ENCODE measurements at places on chromosomes 12 and 14. TPM values are rescaled to one million over a fixed set of nuclear protein-coding genes. Genes with fewer than 3 reads are reported as not detected.
A peak's percentile ranks its signal among the peaks of the same experiment; 100 is the strongest.

SLC25A21 gene
- 2.9 TPM for total RNA-seq

PLD4 gene
- not detected for total RNA-seq

DNA sequence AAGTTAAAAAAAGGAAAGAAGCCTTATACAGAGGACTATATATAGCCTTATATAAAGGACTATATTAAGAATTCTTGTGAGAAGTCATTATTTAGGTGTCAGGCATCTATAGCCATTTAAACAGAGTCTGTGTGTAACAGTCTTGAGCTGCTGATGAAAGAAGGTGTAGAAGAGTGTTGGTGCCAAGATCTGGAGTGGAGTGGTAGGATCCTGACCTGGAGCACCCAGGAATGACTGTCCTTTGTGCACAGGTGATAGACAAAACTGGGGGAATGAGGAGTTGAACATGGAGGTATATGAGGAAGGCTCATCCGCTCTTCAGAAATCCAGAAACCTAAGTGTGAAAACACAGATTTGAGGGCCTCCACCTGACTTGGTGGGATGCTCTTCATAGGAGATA lies 747.3 kb downstream of the NRXN3 start:
- no peak for DNase-seq

DNA sequence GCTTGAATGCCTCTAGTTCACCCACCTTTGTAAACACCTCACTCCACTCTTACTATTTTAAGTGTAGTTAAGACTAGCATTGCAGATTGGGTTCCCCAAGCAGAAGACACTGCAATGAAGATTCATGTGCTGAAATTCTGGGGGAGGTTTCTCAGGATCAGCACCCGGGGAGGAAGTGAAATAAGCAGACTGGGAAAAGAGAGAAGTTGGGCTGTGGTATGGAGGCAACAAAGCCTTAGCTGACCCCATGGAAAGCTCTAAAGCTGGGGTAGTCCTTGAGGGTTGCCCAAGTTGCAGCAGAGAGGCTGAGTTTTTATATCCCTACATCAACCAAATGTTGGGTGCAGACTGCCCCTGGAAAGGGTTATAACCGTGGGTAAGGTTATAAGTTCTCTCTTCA lies 23.9 kb upstream of the IGF1 start:
- DNase-seq: no peak

- DNase-seq: no peak
These were observed 105.6 kb downstream of the DAAM1 start for GRCh38 chr14:59293935-59294661.

TAS2R10 gene
- not detected for total RNA-seq

DNA sequence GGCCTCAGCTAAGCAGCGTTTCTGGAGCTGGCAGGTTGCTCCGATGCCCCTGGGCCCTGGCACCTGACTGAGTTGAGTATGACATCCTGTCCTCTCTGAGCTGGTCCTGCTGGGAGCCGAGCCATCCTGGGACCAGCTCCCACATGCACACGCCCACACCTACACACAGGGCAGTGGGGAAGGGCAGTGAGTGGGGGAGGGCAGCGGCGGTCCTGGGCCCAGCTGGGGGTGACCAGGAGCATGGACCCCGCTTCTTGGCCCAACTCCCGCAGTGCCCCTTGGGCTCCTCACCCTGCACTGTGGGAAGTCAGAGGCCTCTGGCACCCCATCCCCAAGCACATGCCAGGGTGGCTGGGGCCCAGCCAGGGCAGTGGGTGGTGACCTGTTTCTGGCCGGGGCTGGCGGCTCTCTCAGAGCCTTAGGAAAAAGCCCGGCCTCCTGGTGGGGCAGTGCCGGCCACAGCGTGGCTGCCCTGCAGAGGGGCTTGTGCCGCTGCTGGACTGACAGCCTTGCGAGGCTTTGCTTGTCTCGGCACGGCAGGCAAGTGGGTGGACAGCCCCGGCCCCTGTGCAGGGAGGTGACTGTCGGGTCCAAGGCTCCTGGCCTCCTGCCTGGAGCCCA lies 5.9 kb upstream of the CRIP2 start:
- DNase-seq: no peak

NID2 gene
- not detected for total RNA-seq

DNA sequence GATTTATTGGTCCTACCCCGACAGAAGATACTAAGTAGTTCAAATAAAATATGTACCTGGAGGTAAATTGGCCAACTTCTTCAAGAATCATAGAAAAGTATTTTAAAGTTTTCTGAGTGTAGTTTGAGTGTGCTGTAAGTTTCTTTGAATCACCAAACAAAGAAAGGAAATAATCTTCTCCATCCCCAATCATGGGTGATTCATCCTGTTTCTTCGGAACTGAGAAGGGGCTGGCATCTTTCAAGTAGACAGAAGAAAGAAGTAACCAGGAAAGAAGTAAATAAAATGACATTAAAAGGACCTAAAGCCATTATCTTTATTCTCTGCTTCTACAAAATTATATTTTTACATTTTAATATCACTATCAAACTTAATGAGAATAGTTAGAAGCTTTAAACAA lies 6.8 kb downstream of the LMNTD1 start:
- no peak for DNase-seq

BEGAIN gene
- not detected for total RNA-seq

DNA sequence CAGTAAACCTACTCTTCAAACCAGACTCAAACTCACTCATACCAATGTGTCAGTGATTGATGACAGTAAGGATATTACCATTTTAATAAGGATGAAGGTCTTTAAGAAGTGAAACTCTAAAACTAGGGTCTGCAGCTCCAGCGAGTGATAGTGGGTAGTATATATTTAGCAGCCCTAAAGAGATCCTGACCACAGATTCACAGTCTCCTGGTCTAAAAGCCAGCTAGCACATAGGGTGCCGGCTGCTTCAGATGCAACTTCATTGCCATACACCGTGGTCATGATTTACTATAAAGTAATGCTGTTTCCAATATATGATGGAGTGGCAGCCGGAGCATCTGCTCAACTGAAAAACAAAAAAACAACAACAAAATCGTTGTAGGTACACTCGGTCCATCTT lies 99.6 kb upstream of the MDM1 start:
- DNase-seq: no peak

HOTAIR gene
- not detected for total RNA-seq

KCNK10 gene
- not detected for total RNA-seq

GRCh38 chr12:133080368-133081158 lies at the start of gene ZNF140:
Gene ZNF140, plus strand, starts transcription at chr12:133080923. Its CDS starts 398 bp downstream, at chr12:133081321.
- DNase-seq: peak; percentile 94

- DNase-seq: peak; percentile 83
These were observed at the start of gene HSP90AA1 for GRCh38 chr14:102086972-102087761. Gene HSP90AA1, minus strand, starts transcription at chr14:102087044. Its CDS starts 666 bp downstream, at chr14:102086378.

DNA sequence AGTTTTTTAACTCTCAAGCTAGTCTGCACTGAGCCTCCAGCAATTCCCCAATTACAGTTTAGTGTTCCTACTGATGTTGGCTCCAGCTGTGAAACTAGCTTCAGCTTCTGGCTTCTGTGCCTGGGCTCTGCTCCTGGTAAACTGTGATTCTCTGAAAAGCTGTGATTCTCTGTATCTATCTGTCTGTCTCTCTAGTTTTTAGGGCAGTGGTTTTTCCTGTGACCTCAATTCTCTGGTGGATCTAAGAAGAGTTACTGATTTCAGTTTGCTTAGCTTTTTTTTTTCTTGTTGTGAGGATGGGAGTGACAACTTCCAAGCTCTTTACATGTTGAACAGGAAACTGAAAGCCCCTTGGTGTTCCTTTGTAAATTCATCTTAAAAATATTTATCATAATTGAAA lies 3.8 kb upstream of the HIF1A start:
- DNase-seq: no peak

DNA sequence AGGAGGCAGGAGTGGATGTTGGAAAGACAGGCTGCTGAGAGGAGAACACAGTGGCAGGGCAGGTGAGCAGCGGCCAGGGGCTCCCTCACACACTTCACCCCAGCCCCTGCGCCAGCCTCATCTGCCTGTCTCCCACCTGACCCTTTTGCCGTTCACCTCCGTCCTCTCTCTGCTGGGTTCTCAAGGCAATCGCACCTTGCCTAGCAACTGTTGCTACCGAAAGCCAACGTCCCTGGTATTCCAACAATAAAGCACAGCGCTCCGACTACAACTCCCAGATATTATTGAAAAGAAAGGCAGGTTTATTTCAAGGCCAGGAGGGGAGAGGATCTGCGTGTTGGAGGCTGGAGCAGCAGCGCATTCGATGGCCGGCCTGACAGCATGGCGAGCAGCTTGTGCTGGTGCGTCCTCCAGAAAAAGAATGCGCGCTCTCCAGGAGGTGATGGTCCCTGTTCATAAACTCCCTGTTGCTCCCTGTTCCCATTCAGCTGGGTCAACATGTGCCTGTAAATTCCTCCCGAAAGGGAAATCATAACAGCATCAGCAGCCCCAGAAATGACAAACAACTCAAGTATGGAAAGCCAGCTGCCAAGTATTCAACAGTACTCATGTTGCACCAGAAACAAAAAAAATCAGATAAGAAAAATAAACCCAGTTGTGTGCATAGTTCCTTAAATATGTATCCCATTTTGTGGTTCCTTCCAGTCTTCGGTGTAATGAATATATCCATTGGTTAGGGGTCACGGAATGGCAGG lies 153.0 kb upstream of the DIO3 start:
- DNase-seq: no peak

DNA sequence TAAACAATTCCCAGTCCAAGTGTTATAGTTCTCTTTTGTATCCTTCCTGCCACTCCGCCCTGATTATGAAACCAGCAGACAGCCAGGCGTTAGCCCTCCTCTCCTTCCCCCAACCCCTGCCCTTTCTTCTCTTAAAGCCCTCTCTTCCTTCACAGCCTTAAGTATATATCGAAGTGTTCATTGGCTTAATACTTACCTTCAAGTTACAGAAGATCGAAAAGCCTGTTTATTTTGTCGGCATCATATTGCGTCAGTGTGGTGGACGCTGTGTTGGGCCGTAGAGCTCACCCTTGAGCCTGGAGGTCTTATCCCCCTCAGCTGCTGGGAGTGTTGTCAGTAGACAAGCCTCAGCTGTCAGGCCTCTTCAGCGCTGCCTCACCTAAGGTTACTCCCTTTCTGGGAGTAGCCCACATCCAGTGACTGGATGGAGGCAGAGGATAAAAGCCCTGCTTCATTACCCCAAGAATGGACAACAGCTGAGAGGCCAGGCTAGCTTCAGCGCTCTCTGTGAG lies 36.2 kb downstream of the CMAS start:
- DNase-seq: peak; percentile 12

DNA sequence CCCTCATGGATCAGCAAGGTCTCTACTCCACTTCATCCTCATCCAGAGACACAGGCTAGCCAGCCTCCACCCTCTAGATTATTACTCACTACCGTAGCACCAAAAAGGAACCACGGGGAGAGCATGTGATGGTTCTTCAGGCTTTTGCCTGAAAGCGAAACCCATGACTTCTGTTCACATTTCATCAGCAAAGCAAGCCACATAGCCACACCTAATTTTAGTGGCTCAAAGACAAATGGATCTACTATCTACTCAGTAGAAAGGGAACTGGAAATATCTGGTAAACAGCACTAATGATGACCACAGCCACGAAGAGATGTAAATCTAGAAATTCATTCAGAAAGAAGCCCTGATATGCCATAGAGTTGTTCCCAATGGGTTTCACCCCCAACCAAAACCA lies 51.4 kb downstream of the VCPKMT start:
- no peak for DNase-seq

GRCh38 chr12:70645494-70646317 lies 8.5 kb upstream of the PTPRB start:
- peak; percentile 41 for DNase-seq

CMKLR1 gene
- total RNA-seq: not detected

DNA sequence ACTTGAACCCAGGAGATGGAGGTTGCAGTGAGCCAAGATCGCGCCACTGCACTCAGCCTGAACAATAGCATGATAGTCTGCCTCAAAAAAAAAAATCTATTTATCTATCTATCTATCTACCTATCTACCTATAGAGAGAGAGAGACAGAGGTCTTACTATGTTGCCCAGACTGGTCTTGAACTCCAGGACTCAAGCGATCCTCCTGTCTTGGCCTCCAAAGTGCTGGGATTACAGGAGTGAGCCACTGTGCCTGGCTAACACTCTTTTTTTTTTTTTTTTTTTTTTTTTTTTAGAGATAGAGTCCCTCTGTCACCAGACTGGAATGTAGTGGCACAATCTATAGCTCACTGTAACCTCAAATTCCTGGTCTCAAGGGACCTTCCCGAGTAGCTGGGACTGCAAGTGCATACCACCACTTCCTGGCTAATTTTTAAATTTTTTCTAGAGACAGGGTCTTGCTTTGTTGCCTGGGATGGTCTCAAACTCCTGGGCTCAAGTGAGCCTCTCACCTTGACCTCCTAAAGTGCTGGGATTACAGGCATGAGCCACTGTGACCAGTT lies 1.9 kb downstream of the FAM186A start:
- peak; percentile 87 for DNase-seq

- no peak for DNase-seq
These were observed 510 bp upstream of the TTC8 start for GRCh38 chr14:88823968-88824313.

RNU6-8 gene
- total RNA-seq: not detected

DNA sequence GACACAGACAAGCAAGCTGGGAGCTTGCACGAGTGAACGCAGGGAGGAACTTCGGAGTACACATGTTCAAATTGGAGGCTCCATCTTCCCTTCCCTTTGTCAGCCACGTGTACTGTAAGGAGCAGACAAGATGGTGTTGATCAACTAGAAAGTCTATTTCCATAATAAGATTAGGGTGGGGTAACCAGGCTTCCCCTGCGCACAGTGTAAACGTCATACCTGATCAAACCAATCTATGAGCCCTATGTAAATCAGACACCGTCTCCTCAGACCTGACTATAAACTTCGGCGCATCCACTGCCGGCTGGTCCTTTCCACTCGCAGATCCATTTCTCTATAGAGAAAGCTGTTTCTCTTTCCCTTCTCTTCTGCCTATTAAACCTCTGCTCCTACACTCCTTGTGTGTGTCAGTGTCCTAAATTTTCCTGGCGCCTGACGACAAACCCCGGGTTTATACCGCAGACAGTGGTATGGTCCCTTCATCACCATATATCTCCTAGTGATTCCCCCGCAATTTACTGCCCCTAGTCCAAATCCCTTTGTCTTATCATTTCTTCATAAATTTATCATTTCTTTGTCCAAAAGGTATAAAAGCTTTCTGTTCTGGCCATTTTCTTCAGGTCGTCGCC lies 7.5 kb upstream of the ETFBKMT start:
- DNase-seq: no peak

DTX1 gene
- not detected for total RNA-seq

DNA sequence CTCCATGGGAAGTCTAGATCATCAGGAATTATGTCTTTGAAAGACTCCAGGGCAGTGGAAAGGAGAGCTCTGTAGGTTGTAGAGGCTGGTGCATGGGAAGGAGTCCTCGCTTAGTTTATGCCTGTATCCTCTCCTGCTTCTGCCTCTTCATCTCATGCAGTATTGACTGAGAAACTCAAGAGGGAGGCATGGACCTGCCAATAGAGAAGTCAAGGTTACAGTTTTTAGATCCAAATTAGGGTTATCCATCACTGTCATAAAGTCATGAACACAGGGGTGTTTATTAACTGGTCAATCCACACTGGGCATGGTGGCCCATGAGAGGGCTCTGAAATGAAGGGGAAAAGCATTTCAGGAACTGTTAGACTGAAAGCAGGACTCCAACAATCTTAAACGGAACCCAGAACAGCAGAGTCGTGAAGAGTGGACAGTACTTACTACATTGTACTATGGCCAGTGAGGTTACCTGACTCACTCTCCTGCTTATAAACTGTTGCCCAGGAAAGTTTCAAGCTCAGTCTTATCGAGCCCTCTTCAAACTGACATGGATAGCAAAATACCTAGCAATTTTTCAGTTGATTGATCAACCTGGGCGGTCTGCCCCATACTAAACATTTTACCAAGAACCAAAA lies 30.1 kb upstream of the DHRS7 start:
- DNase-seq: no peak

CLEC4C gene
- not detected for total RNA-seq

Measured in HepG2 (cell line).